ENCODE measurements at places on chromosomes 13 and 19.
A peak's percentile ranks its signal among the peaks of the same experiment; 100 is the strongest.

- no peak for DNase-seq
Measured at GRCh38 chr13:93788456-93788855, 561.8 kb downstream of the GPC6 start.

DNA sequence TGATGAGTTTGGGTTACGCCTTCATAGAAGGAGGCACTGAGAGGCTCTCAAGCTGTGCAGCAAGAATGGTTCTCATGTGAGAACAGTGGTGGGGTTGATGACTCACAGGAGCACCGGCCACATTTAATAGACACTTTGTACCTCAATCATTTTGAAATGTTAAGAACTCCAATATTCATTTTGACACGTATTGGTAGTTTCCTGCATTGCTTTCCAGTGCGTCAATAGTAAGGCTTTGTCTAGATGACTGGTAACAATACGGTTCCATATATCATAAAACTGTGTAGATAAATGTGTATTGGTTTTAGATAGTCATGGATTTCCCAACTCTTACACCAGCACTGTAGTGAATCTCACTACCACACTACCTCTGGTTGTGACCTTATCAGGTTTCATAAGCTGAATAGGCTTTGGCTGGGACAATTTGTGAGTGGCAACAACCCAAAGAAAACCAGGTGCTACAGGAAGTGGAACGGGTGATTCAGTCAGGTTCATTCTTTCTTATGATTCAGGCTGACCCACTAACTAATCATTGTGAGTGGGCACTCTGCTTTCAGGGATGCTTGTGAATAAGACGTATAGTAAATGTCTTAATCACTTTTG, 362.6 kb downstream of the KLF5 start:
- DNase-seq = no peak

- no peak for DNase-seq
Measured at GRCh38 chr19:29540114-29540513, 14.3 kb downstream of the VSTM2B start.

- peak; percentile 26 for DNase-seq
Measured at GRCh38 chr19:18385675-18386542, at the start of gene GDF15. Gene GDF15 (plus strand): TSS chr19:18386158. CDS start chr19:18386190, 32 bp downstream.

- DNase-seq = no peak
Measured at GRCh38 chr13:98143601-98144026, 720 bp downstream of the FARP1 start.

DNA sequence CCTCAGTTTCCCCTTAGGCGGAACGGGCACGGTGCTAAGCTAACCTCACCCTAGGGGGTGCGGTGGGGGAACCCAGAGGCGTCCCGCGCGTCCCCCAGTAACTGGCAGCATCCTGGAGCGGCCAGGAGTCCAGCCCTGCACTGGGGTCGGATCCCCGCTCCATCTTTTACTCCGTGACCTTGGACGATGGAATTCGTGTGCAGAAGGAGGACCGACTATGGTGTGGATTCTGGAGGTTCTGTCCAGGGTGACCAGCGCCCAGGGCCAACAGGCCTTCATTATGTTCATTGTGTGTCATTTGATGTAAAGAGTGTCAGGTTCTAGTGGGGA, 630 bp downstream of the SPPL2B start:
- DNase-seq = no peak

DNA sequence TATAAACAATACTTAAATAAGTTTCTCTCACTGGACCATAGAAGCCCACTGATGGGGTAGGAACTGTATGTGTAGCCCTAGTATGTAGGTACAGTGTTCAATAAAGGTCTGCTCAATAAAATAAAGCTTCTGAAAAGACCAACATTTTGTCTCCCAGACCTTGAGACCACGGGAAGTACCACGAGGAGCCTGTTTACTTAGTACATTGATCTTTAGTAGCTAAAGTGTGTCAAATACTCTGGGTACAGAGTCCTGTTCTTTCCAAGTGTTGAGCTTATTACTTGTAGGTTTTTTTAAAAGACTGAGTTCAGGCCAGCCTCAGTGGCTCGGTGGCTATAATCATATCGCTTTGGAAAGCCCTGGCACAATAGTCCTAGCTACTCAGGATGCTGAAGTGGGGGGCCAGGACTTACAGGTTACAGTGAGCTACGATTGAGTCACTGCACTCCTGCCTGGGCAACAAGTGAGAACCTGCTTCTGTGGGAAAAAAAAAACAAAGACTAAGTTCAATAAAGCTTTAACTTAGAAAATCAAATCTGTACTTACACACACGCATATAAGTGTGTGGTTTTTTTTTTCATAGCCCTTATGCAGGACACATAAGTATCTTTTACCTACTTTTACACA, 3.4 kb downstream of the MTRF1 start:
- no peak for DNase-seq

DNA sequence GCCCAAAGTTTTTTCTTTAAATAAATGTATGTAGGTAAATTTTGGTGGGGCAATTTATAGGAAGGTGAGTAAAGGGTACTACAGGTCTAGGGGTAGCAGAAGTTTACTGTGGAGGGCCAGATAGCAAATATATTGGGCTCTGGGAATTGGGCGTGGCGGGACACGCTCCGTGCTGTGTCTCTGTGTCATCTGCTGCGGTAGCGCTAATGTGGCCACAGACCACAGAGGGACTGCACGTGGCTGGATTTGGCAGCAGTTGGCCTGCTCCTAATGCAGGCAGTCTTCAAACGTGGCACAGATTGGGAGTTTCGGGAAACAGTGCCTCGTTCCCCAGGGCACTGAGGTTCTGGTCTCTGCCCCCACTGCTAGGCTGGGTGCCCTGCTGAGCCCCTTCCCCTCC, 16.6 kb upstream of the MYDGF start:
- DNase-seq = no peak

GRCh38 chr19:34403784-34404108, 453 bp upstream of the PDCD2L start:
- no peak for DNase-seq

DNA sequence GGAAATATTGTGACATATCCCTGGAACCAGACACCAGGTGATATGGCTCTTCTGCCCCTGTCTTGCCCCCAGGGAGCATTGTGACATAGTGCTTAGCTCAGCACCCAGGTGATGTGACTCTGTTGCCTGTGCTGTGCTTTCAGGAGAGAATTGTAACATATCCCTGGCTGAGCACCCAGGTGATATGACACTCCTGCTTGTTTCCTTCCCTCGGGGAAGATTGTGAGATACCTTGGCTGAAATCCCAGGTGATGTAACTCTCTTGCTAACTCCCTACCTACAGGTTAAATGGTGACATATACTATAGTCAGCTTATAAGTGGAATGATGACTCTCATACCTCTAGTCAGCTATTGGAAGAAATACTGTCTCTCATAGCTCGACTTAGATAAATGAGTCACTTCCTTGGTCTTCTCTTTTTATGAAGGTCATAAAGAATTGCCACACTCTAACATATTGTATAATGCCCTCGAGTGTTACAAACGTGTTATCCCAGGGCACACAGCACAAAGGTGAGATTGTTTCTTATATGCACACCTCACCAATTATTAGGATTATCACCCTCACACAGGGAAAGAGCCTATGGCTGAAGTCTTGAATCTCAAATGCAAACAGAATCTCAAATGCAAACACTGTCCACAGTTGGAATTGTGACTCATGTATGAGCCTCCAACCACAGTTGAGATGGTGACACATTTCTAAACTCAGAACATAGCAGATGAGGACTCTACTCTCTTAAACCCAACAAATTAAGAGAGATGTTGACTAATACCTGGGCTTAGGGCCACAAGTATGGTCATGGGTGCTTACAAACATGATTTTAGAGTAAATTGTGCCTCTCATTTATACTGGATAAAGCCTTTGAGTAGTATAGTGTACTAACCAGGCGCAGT, 32.7 kb upstream of the ZNF254 start:
- DNase-seq = no peak

- DNase-seq = no peak
Measured at GRCh38 chr13:46667687-46668281, 114.8 kb downstream of the LRCH1 start.

- no peak for DNase-seq
Measured at GRCh38 chr13:34371645-34372395, 553.9 kb downstream of the RFC3 start.

GRCh38 chr13:99226513-99226912, 25.9 kb downstream of the UBAC2 start:
- no peak for DNase-seq

GRCh38 chr19:2479556-2480194, 3.7 kb downstream of the GADD45B start:
- DNase-seq = no peak

GRCh38 chr19:50836543-50837195, 3.3 kb upstream of the KLK15 start:
- no peak for DNase-seq

DNA sequence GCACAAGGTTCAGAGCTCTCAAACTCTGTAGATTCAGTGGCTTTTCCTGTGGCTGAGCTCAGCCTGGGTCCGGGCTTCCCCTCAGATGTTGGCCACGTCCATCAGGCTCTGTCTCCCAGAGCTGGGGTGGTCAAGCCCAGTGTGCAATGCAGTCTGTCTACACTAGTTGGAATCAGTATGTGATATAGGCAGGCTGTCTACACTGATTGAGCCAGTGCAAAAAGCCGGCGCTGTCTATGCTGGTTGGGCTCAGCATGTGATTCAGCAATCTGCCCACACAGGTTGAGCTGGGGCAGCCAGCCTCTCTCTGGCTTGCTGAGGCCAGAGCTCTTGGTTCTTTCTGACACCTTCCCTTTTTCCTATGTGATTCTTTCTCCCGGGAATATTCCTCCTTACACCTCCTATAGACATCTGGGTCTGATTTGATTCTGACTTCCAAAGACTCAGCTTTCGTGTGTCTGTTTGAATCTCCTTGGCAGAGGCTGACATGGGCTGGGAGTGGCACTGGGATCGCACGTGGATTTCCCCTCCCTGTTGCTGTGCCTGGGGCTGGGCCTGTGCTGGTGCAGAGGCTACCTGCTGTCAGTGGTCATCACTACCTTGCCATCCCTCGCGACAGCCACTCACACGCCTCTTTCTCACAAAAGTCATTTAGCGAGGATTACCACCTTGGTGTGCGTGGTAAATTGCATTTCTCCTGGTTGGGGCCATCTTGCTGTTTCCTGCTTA, 9.3 kb downstream of the CHST8 start:
- no peak for DNase-seq
